Stimulated activated CD4-positive, alpha-beta T cell treated with anti-CD3 and anti-CD28 coated beads, Interleukin-1b, Interleukin-23, amount 100 ng/mL, for 4 hours (primary cell): ENCODE measurements at places on chromosomes 12 and 14.

DNA sequence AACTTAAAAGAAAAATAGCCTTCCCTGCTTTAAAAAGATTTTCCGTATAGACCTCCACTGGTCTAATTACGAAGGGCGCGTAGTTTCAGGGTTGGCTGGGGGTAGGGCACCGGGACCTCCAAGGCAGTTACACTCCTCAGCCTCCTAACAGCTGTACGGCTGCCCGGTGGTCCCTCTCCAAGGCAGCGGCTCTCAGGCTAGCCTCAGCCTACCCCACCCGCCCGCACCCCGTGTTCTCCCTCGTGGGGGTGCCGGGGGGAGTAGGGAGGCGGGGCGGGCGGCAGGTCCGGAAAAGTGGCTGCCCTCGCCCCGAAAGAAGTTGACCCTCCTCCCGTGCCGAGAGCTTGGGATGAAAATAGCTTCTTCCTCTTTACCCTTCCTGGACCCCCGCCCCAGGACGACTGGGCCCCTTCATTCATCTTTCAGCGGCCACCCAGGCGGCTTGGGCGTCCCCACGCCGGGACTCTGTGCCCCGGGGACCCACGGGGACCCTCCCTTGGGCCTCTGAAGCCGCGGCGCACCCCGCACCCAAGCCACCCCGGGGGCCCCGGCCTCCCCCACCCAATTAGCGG lies 991 bp upstream of the RCOR1 start:
- DNase-seq, result peak; percentile 5

- DNase-seq, result no peak
These were observed 27.6 kb downstream of the TDP1 start for GRCh38 chr14:89983375-89983774.

GRCh38 chr14:55272387-55272786 lies 1.2 kb downstream of the FBXO34 start:
- no peak for DNase-seq

DNA sequence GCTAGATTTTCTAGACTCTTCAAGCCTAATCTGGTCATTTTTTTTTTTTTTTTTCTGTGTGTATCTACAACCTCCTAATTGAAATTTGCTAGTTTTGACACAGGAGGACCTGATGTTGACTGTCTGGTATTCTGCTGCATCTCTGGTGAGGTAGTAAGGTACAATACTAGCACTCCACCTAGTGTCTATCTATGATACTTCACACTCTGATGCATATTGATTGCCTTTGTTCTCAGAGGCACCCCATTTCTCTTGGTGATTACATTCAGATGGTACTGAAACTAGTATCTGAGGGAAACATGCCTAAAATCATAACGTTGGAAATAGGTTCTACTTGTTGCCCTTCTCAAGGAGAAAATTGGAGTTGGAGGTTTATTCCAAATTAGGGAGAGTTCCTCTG lies 930.5 kb upstream of the NOVA1 start:
- DNase-seq, result no peak

- no peak for DNase-seq
These were observed 24.6 kb downstream of the NIN start for GRCh38 chr14:50806241-50806933.

DNA sequence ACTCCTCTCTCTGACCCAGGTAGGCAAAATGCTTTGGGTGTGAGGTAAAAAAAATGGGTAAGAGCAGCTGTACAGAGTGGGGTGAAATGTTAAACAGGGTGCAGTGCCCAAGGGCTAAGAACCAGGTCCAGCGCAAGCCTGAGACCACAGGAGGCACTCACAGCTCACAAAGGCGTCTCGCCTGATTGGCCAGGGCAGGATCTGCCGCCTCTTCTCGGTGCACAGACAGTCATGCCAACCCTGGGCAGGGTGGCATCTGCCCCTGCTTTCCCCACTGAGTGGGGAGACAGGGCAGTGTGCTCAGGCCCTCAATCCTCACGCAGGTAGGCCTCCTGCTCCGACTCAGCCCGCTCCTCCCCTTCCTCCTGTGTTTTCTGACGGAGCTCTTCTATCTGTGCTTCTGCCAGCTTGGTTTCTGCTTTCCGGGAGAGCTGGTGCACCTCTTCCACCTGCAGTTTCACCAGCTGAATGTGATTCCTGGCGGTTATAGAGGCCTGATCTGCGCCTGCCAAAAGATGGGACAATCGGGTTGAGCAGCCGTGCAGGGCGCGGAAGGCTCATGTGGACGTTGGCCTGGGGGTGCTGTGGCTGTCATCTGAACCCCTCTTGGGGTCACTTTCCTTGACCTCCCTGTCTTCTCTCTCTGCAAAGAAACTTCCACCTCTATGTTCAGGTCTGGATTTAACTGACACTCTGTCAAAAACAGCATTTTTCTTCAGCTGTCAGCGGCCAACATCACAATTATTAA lies 4.7 kb downstream of the B3GNT4 start:
- DNase-seq, result no peak

DNA sequence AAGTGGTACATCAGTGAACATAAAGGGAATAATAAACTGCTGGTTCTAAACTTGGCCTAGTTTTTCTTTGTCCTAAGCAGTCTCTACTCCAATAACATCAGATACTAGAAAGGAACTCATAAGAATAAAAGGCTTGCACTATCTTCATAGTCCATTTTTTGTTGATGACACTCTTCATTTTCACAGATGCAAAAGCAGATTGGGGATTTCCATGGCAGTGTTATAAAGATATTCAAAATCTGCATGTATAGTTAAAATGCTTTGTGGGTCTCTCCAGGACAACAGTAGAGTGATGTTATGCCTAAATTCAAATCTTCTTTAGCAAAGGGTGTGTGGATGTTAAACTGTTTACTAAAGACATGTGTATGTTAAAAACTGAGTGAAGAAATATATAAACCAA lies 745.8 kb downstream of the TRHDE start:
- DNase-seq, result no peak

- DNase-seq, result no peak
These were observed 190.2 kb downstream of the MON2 start for GRCh38 chr12:62656591-62657362.

DNA sequence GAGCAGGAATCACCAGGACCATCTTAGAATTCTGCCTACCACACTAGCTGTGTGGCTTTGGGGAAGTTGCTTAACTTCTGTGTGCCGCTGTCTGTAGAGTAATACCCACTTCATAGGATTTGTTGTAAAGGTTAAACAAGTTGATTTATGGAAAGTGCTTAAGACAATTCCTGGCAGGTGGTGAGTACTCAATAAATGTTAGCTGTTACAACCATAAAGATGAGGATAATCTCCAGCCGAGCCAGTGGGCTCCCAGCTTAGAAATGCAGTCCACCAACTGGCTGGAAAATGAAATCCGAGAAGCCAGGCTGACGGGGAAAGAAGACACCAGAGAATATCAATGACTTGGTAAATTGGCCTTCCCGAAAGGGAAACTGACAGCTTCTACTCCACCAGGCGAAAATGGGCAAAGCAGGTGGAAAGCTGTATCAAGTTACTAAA lies 173.5 kb downstream of the CHST11 start:
- no peak for DNase-seq

- no peak for DNase-seq
These were observed 95.2 kb upstream of the FOXG1 start for GRCh38 chr14:28671425-28671824.

GRCh38 chr12:81365284-81365683 lies 287.4 kb downstream of the ACSS3 start:
- no peak for DNase-seq

DNA sequence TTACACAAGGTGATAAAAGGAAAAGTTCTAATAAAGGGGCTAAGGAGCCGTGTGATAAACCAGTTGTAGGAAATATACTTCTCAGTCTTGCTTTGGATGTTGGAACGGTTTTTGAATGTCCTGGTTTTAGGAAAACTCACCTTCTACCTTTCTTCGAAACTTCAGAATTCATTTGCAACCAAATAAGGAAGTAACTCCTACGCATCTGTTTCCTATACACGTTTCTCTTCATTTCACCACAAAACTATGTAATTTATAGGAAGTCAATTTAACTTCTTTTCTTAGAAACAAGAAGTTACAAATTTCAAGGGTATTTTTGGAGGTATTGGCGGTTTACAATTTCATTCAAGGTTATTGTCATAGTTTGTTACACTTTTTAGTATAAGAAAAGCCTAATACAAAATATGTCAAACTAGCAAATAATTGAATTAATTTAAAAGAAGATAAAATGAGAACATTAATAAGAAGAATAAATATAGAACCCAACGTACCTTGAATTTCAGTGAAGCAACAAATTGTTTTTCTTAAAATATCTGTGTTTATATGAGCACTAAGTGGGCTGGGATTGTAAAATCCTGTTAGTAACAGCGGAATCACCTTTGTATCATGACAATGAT lies 33.2 kb upstream of the CD69 start:
- DNase-seq, result no peak

DNA sequence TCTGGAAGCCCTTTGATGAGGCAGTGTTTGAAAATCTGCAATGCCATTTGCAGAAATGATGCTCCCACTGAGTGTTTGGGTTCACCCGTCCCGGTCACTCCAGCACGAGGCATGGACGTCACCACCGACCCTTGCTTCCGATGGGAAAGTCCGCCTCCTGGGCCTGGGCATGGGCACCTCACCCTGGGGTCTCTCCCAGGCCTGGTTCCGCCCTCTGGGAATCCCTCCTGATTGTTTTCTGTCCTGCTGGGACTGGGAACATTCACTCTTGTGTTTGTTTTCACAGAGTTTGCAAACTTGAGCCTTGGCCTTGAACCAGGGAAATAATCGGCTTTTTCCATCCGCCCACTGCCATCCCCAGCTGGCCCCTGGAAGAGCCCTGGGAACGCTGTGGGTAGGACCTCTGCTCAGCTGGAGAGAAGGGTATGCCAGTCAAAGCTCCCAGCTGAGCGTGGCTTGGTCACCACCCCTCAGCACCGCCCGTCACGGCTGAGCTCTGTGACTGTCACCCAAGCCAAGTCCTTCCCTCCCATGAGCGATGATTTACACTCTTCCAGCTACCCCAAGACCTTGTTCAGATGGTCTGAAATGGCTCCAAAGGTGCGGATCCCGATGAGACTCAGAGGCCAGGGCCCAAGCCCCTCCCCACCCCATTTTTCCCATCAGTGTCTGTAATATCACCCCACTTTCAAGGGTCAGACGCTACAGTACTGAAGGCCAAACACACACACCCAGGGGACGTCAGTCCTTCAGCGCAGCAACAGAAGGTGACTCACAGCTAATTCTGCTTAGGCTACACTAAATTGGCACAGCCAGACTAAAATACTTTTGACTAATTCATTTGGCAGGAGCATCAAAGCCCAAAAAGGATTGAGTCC lies 34.1 kb upstream of the FZD10 start:
- no peak for DNase-seq

GRCh38 chr14:60639674-60640073 lies 9.6 kb downstream of the SIX1 start:
- no peak for DNase-seq

GRCh38 chr14:54047645-54048308 lies 91.2 kb upstream of the BMP4 start:
- DNase-seq, result no peak

DNA sequence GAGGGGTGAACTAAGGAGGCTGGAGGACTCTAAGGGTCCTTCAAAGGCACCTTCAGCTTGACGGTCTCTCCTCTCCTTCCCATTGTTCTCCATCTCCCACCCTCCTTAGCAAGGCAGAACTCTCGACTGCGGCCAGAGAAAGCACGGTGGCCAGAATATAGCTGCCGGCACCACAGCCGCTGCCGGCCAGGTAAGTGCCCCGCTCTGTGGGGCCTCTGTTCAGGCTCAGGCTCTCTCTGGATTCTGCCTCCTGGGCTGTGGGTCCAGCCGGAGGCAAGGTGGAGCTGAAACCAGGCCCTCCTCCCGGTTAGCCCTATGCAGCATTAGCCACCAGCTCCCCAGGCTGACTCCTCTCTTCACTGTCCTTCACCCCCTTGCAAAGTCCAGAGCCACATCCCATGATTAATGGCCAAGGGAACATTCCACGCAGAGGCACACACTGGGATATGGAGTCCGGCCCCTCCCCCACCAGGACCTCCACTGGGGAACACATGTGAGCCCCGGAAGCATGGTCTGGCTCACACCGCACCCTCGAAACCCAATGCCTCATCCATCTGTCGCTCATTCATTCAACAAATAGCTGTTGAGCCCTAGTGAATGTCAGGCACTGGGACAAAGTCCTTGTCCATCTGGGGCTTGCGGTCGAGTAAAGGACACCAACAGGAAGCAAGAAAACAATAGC lies 25.2 kb downstream of the LTBP2 start:
- DNase-seq, result no peak

DNA sequence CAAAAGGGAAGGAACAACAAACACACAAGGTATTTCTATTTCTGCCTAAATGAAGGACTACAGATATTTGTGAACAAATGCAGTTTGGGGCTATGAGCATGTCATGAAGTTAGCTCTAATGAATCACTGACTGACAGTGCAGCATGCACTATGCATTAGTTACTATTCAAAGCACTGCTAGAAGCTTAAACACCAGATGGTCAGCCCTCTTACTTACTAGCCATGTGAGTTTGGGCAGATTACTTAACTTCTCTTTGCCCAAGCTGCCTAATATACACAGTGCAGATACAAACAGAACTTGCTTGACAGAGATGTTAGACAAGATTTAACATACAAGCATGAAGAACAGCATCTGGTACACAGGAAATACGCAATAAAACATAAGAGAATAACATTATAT lies 96.0 kb downstream of the ATXN2 start:
- DNase-seq, result no peak

DNA sequence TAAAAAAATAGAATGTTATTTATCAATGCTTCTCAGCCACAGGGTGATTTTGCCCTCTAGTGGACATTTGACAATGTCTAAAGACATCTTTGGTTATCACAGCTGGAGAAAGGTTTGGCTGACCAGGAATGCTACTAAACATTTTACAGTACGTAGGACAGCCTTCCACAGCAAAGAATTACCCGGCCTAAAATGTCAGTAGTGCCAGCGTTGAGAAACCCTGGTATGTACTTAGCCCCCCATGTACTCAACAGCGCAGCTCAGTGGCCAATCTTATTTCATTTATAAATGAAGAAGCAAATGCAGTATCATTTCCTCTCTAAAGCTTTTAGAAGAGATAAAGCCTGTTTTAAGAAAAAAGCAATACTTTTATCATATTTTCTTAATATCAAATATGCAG lies 5.8 kb downstream of the MARK3 start:
- no peak for DNase-seq

- DNase-seq, result no peak
These were observed 19.7 kb upstream of the RD3L start for GRCh38 chr14:103961928-103962578.

DNA sequence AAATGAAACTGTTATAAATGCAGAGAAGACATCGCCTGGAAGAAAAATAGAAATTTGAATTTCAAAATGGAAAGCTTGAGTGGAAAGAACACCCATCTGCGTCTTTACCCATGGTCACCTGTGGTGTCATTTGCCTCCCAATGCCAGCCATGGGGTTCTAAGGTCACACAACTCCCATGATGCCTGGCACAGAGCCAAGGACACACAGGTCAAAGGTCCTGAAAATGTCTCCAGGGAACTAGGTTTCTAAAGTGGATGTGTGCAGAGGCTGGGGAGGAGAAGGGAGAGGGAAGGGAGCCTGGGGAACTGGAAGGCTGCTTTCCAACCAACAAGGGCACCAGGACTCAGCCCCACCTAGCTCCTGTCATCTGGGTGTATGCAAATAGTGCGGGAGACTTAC lies 724.0 kb upstream of the TMEM132C start:
- no peak for DNase-seq
